GM19239 (cell line): ENCODE measurements at places on chromosomes 1 and 21.

DNA sequence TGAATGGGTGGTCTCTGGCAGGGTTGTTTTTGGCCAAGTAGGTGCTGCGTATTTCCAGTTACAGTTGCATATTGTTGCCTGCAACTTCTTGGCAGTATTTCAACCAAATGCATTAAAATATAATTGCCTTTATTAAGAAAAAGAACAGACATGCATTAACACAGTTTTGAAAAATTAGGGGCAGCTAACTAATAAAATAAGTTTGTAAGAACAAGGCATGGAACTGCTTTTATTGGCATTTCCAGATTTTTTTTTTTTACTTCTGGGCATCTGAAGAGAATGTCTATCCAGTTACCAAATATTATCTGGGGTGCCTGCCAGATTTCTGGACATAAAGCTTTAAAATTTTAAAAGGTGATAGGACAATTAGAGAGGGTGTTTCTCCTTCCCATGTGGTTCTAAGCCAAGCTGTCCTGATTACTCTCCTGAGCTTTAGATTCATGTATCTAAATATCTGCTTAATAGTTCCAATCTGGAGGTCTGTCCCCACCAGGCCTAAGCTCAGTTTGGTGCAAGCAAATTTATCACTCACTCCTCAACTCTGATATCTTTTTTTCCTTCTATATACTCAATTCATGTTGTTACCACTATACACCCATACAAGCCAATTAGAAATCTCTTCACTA, 553.3 kb upstream of the USP24 start:
- DNase-seq: no peak

DNA sequence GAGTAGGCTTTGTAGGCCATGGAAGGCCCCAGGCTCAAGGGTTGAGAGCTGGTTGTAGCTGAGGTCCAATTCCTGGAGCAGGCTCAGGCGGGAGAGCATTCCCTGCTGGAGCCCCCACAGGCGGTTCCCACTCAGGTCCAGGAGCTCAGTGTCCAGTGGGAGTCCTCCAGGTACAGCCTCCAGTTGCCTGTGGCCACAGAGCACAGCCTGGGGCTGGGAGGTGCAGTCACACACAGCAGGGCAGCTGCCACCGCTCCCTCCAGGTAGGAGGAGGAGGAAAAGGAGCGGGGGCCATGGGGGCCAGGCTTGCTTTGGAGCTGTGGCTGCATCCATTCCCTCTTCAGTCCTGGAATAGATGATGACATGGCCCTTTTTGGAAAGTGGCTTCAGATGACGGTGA, 2.8 kb downstream of the LINGO4 start:
- DNase-seq: no peak

GRCh38 chr1:42586016-42586415, 72.2 kb upstream of the PPIH start:
- no peak for DNase-seq

DNA sequence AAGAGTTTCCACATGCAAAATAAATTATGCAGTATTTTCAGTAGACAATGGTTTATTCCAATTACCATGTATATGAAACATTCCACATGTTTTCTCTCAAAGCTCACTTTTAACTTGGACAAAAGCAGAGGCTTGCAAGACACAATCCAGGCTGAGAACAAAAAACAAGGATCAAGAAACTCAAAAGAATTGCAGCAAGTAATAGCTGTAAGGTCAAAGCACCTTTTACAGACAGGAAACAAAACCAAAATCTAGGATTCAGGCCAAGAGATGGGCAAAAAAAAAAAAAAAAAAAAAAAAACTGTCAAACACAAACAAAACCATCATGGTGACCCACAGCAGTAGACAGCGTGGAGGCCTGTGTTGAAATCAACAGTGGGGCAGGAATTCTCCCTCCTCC, 9.3 kb downstream of the RGS1 start:
- no peak for DNase-seq

GRCh38 chr1:153397924-153398651, 7.2 kb upstream of the S100A8 start:
- no peak for DNase-seq

DNA sequence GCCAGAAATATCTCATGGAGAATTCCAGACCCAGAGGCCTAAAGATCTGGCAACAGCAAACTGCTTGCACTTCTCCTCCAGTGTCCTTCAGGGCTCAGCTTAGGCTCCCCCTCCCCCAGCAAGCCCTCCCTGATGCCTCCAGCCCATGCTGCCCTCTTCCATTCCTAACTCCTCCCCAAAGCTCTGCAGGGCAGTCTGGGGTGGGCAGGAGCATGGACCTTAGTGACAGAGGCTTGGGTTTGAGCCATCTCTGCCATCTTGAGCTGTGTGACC, 436.8 kb downstream of the PTPRU start:
- no peak for DNase-seq

DNA sequence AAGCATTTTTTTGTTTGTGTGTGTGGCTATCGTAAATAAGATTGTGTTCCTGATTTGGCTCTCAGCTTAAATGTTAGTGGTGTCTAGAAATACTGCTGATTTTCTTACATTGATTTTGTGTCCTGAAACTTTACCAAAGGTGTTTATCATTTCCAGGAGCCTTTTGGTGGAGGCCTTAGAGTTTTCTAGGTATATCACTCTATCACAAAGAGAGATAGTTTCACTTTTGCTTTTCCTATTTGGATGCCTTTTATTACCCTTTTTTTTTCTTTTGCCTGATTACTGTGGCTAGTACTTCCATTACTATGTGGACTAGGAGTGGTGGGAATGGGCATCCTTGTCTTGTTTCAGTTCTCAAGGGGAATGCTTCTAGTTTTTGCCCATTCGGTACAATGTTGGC, 109.6 kb downstream of the S1PR1 start:
- DNase-seq: no peak

DNA sequence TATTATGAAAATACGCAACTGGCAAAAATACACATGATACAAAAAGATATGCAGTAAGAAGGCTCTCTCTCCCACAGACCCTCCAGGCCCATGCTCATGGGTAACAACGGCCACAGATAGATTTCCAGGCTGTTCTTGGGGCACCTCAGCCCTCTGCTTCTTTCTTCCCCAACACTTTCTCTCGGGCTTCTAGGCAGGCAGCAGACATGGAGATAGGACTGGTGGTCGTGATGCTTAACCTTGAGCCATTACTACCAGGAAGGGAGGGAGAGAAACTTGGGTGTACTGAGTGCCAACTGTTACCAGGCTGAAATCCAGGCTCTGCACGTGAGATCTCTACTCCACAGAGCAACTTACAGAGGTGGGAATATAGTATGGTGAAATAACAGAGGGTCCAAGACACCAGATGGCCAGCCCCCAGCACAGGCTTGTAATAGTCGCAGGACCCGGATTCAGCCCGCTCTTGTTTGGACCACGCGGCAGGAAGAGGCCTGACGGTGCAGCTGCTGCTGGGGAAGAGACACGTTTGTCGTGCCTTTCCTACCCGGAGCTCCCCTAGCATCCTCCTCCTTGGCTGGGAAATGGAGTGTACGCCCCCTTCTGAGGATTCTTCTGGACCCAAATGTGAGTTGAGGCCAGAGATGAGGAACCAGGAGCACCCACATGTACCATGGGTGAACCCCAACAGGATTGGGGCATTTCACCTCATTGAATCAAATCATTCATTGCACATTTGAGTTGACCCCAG, 441.1 kb upstream of the VAMP3 start:
- DNase-seq: no peak

DNA sequence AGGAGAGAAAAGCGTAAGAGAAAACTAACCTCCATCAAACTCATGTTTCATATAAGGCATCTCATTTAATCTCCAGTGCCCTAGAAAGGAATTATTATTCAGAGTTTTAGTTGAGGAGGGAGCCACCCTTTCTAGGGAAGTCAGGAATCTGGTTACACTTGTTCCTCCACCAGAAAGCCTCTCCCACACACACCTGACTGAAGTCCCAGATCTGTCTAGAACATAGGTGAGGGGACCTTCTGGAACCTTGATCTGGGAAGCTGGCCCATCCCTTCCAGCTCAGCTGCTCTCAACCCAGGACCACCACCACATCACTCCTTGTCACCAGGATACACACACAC, 1.9 kb upstream of the DENND2D start:
- no peak for DNase-seq
